ENCODE measurements at places on chromosomes 1 and 21.

GRCh38 chr1:248821101-248821500, 4.6 kb downstream of the SH3BP5L start:
- no peak for DNase-seq

GRCh38 chr1:110511436-110511835, 7.5 kb downstream of the KCNA10 start:
- no peak for DNase-seq

GRCh38 chr1:231557898-231558707, 29.6 kb downstream of the TSNAX start:
- no peak for DNase-seq

GRCh38 chr1:107183011-107183410, 42.2 kb downstream of the NTNG1 start:
- no peak for DNase-seq

DNA sequence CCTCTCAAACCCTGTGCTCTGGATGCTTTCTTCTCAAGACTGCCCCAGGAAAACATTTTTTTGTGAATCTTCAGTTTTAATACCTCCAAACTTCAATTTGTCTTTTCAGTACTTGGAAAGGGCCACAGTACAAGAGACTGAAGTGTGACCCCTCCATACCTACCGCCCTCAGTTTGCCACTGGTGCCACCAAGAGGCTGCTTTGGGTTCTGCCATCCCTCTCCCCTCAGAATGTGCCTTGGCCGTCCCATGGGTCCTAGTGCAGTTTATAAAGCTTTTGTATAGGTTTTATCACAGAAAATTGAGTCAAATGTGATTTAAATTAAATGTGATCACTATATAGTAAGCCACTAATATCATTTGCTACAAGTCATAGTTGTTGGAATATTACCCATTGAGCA, 60.8 kb upstream of the PGD start:
- DNase-seq = peak; percentile 24

DNA sequence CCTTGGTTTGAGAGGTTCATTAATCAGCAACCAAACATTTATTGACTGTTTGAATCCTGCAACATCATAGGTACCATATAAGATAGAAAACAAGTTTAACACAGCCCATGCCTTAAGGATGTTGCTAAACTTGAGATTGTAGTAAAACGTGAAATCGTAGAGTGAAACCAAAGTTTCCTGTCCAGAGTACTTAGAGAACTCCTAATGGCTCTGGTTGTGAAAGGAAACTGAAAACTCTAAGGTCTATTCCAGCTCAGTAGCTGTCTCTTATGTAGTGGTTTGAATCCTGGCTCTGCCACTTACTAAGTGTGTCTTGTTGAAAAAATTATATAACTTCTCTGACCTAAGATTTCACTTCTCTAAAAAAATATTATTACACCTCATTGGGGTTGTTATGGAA, 310.9 kb downstream of the NTNG1 start:
- no peak for DNase-seq

- no peak for DNase-seq
These were observed 23.7 kb upstream of the PEX19 start for GRCh38 chr1:160308451-160309184.

- DNase-seq = no peak
These were observed 161.9 kb upstream of the GALNT2 start for GRCh38 chr1:229905031-229905545.
